ENCODE measurements at places on chromosomes 4 and X.
A peak's percentile ranks its signal among the peaks of the same experiment; 100 is the strongest.

DNA sequence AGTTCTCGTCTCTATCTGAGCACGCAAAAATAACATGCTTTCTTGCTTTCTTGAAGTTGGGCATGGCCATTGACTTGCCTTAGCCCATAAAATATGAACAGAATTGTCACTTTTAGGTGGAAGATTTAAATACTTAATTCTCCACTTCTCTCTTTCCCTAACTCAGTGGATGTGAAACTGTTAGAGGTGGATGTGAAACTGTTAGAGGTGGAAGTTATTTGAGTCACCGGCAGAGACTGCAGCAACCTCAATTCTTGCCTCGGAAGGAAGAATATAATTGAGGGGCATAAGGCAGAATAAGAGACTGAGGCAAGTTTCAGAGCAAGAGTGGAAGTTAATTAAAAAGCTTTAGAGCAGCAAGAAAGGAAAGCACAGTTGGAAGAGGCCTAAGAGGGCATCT, 2.8 kb upstream of the PARM1 start:
- DNase-seq: no peak

DNA sequence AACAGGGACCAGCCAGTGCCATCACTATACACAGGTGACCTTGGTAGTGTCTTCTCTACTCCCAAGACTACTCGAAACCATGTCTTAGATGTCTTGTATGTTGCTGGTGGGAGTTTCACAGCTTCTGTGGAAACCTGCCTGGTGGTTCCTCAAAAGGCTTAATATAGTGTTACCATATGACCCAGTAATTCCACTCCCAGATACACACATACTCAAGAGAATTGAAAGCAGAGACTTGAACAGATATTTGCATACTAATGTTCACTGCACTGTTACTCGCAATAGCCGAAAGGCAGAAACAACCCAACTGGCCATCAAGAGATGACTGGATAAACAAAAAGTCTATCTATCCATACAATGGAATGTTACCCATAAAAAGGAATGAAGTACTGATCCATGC, 3.1 kb downstream of the TFDP3 start:
- DNase-seq: no peak

GRCh38 chr4:84569009-84569408, 13.9 kb upstream of the CDS1 start:
- DNase-seq: no peak

DNA sequence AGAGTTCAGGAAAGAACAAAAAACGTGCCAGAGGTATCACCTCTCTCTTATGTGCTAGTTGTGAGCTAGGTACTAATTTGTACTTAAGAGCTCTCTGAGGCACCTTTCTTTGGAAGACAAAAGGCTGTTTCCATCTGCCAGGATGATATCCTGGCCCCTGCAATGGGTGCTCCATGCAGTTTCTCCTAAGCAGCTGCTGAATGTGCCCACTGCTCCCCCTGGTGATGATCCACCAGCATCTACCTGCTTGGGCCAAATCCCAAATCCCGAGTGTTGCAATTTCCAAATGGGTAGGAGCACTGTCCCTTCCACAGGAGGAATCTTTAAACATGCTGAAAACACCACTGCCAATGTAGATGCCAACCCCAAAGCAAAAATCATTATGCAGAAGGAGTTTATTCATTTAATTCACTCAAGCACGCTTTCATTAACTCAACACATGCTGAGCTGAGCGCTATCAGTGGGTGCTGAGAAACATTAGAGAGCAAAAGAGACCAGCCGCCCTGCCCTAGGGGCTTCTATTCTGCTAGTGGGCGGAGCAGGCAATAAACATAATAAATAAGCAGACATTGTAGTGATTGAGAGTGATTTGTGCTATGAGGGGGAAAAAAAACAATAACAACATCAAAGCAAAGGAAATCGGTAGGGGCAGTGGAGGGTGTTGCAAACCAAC, 69.6 kb upstream of the C4orf50 start:
- DNase-seq: no peak

DNA sequence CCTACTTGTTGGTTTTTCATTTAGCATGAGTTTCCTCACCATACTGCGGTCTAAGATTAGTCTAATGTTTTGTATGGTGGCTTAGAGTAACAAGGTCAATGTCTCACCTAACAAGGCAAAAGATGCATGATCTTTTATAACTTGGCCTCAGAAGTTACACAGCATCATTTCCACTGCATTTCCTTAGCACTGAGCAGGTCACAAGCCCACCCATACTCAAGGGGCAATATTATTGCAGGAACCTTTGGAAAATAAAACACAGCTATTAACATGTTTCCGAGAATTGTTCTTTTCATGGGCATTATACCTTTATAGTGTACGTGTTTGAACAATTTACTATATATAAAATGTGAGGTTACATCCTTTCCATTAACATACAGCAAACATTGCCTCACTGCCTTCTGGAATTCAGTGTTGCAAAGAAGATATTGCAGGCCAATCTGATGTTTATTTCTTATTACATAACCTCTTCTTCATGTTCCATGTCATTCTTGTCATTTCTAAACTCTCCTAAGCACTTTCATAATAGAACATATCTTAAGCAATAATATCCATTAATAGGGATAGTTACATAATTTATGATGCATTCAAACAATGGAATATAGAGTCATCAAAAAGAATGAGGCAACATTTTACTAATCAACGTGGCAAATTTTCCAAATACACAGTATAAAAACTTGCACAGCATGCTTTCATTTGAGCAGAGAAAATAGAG, 153.8 kb downstream of the AREG start:
- DNase-seq: no peak

DNA sequence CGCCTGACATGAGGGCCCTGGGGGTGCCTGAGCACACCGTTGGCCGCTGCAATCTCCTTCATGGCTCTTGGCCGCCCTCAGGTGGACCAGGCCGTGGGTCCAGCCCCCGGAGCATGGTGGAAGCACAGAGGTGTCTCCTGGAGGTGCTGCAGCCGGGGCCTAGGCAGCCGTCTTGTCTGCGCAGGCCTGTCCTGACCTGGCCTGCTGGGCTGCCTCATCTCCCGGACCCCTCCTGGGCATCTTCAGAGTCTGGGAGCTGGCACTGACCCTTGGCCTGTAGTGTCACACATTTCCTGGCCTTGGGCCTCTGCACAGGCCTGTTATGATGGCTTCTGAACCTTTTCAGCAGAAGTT, 20.9 kb downstream of the UVSSA start:
- DNase-seq: no peak

- no peak for DNase-seq
These were observed 967.2 kb downstream of the TRAM1L1 start for GRCh38 chr4:116118221-116118620.

GRCh38 chr4:60134099-60134498, 1066.0 kb upstream of the ADGRL3 start:
- no peak for DNase-seq

DNA sequence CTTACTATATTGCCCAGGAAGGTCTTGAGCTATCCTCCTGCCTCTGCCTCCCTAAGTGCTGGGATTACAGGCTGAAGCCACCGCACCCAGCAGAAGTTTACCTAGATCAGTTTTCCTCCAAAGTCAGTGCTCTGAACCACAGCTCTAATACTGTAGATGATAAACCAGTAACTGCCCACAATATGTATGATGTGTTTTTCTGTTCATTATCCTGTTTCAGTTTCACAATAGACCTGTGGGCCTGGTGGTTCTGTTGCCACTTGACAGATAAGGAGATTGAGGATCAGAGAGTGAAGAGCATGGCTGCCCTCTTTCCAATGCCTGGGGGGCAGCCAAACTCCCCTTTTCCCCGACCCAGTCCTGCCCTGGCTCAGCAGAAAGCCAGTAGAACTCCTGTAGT, 87.0 kb downstream of the EFNB1 start:
- no peak for DNase-seq

- no peak for DNase-seq
These were observed 42.4 kb downstream of the PTTG2 start for GRCh38 chr4:38002451-38003071.

DNA sequence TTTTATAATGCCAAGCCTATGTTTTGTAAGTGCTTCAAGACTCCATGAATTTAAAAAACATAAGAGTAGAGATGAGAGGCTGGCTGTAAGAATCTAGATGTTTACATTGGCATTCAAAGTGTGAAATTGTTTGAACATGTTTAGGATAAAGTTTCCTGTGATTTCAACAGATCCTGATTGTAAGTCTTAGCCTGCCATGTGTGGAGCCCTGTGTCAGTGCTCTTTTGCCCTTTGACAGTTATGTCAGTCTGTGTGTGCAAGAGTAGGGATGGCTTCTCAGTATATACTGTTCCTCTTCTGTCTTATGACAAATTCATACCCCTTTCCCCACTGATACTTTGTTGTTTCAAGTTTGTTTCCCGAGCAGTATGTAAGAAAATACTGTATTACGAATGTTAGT, 68.2 kb downstream of the USP9X start:
- no peak for DNase-seq

- DNase-seq: no peak
These were observed 238.5 kb downstream of the RASL11B start for GRCh38 chr4:53100501-53101190.

GRCh38 chr4:184514121-184514988, 40.0 kb upstream of the IRF2 start:
- DNase-seq: peak; percentile 65

DNA sequence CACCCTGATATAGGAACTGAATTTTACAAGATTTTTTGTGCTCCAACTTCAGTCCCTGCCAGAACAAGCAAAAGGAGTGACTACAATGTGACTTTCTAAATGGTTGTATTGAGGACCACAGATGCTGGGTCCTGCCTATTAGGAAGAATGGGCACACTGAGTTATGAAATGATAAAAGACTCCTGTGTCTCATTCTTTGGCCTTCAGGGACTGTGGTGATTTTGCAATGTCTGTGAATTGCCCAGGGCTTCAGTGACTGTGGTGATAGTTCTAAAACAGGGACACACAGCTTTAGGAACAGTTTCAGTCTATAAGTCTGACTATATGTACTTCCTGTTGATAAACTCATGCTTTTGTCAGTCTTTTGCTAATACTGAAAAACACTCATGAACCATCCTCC, 210.2 kb downstream of the DMD start:
- DNase-seq: no peak

- no peak for DNase-seq
These were observed 275.6 kb downstream of the SLC7A11 start for GRCh38 chr4:137966504-137966903.

- no peak for DNase-seq
These were observed 215.8 kb upstream of the SFRP2 start for GRCh38 chr4:154004507-154005170.

- DNase-seq: no peak
These were observed 137.2 kb upstream of the PGRMC2 start for GRCh38 chr4:128424527-128425497.

- no peak for DNase-seq
These were observed 69.3 kb downstream of the SNX25 start for GRCh38 chr4:185278716-185279115.

- DNase-seq: no peak
These were observed 77.3 kb downstream of the GPRIN3 start for GRCh38 chr4:89230271-89230670.

- no peak for DNase-seq
These were observed 155.7 kb downstream of the FBXW7 start for GRCh38 chr4:152380185-152380584.

- no peak for DNase-seq
These were observed 66.1 kb downstream of the HADH start for GRCh38 chr4:108055787-108056186.

DNA sequence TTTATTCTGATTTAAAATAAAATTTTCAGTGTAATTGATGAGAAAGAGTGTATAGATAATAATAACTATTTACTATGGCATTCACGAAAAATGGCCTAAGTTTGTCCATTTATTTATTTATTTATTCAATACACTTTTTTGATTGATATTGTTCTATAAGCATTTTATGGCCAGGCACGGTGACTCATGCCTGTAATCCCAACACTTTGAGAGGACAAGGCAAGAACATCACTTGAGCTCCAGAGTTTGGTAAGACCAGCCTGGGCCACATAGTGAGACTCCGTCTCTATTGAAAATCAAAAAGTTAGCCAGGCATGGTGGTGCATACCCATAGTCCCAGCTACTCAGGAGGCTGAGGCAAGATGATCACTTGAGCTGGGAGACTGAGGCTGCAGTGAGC, 25.7 kb downstream of the GASK1B start:
- DNase-seq: no peak

- no peak for DNase-seq
These were observed 237.6 kb downstream of the FSTL5 start for GRCh38 chr4:161926033-161926828.

DNA sequence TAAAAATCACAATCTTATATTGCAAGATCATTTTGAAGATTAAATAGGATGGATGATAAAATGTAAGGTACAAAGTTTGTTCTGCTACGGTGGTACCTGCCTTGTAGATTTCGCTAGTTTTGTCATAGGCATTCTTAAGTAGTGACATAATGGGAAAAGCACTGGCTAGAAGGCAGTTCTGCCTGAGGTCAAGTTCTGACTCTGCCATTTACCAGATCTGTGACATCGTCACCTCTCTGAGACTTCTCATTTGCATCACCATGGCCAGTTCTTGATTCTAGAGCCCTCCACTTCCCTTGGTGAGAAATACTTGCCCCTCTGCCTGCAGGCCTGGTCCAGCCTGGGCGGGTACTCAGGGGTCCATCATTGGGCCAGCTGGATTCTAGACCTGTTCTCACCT, 85.2 kb downstream of the HS3ST1 start:
- no peak for DNase-seq

GRCh38 chr4:88291003-88291402, 6.6 kb upstream of the PPM1K start:
- no peak for DNase-seq

- DNase-seq: no peak
These were observed 444.0 kb upstream of the TRAM1L1 start for GRCh38 chr4:117529401-117529800.

GRCh38 chr4:23234018-23234417, 541.3 kb downstream of the GBA3 start:
- no peak for DNase-seq

DNA sequence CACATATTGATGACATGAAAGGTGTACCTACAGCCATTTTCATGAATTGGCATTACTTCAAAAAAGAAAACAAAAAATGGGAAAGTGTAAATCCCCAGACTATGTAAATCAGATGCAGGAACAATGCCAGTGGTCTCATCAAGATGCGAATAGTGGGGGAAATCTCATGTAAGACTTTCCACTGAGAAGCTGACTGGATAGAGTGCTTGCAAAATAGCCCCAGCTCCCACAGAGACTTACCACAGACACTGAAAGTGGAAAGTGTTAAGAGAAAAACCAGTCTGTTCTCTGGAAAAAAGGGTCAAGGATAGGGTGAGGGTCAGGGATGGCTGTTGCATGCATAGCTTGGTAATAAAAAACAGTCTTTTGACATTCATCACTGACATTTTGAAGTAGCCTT, 73.2 kb upstream of the ARMCX2 start:
- DNase-seq: no peak

- DNase-seq: no peak
These were observed 928.1 kb downstream of the FAT4 start for GRCh38 chr4:126242679-126243390.

DNA sequence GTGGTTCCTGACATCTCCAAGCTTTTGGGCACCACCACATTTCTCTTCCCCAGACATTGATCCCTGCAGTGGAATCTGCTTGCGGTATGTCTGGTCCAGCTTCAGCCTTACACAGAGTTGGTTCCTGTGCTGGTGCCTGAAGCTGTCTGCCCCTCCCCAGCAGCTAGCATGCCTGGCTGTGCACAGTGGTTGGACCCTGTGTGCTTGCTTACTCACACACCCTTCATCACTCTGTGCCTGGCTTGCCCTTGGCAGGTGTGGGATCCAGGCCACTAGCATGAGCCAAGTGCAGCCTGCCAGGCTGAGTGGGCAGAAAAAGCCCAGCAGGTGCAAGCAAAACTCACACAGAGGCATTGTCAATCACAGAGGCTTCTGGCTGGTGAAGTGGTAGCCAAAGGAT, 473.8 kb downstream of the ACTRT1 start:
- no peak for DNase-seq

All from activated CD4-positive, alpha-beta T cell treated with anti-CD3 and anti-CD28 coated beads, Interleukin-2, amount 50 U/mL, for 24 hours (primary cell).